Left hindlimb (tissue), 1 donor: ENCODE measurements at places on chromosomes 12 and 14.

DNA sequence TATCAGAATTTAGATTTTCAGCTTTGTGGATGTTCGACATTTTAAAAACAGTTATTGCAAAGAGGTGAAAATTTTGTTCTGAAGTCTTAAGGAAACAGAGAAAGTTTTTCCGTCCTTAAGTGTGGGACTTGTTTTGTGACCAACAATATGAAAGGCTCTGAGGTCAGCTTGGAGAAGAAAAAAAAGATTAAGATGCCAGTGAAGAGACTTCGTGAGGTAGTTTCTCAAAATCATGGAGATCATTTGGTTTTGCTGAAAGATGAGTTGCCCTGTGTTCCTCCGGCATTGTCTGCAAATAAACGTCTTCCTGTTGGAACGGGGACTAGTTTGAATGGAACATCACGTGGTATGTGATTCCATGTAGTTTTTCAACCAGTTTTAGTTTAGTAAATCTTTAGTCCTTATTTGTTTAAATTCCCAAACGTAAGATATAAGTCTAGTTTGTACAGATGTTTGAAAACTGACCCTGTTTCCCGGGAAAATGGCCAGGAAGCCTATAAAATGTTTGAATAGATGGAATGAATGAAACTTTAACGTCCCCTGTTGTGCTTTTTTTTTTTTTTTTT lies 682 bp downstream of the KIAA0586 start:
- DNase-seq: no peak

- DNase-seq: peak; percentile 48
These were observed 53.3 kb upstream of the CERS5 start for GRCh38 chr12:50220363-50220995.

GRCh38 chr12:92462049-92462448 lies 240.7 kb upstream of the PLEKHG7 start:
- no peak for DNase-seq

- no peak for DNase-seq
These were observed 373.7 kb upstream of the SYT1 start for GRCh38 chr12:78490861-78491260.

DNA sequence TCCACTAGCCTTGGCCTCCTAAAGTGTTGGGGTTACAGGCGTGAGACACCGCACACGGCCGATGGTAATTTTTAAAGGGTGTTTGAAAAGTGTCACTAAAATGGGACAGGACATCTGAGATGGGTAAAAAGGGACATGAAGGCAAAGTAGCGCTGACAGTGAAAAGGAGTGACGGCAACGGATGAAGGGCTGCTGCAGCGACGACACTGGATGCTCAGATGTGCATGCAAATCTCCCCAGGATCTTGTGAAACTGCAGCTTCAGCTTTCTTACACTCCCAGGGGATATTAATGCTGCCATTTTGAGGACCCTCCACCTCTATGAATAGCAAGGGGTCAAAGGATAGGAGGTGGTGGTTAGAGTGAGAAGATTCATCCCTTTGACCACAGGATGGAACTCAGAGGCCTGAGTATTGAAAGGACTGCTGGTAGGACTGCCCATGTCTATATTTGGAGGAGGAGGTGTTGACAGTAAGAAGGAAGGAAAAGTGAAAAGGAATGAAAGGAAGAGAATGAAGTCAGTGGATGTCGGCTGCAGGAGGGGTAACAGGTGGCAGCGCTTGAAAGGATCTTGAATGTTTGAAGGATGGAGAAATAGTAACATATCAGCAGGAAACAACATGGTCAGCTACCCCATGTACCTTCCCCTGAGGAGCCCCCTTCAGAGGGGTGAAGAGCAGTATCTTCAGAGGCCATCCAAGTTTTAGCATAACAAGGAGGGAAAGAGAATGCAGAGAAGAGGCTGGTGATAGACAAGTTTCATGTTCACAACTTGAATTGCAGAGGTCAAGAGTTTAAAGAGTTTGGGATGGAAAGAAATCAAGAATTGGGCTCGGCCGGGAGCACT lies 37.1 kb downstream of the CLIP1 start:
- no peak for DNase-seq

GRCh38 chr14:104908303-104908702 lies 16.4 kb upstream of the PLD4 start:
- no peak for DNase-seq

DNA sequence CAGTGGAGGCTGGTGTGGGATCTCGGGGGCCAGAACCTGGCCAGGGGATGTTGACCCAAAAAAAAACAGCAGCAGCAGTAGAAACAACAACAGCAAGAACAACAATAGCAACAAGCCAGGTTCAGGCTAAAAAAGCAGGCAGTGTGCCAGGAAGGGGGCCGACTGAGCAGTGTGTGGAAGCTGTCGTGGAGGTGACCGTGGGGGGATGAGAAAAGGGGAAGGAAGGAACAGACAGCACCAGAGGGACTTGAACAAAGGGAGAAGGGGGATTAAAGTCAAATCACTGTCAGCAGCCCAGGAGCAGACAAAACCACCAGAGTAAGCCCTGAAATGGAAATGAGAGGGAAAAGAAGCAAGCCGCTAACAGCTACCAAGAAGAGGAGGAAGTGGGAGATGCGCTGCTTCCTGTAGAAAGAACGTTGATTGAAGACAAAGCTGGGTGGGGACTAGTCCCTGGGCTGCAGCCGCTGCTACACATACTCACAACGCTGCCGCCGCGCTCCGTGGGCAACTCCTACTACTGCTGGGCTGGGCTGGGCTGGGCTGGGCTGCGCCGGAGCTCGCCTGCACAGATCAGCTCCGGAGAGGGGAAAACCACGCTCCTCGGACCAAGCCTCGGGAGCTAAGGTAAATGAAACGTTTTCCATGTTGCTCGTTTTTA lies at the start of gene GNG2:
Gene GNG2 (plus strand): TSS at position 449 of the 661 bp plus-strand sequence. CDS start 90,067 bp downstream, outside the sequence.
- peak; percentile 89 for DNase-seq

- DNase-seq: no peak
These were observed 14.3 kb upstream of the IFI27L2 start for GRCh38 chr14:94143711-94144110.

GRCh38 chr12:111105294-111105693 lies 184.9 kb upstream of the MYL2 start:
- no peak for DNase-seq

GRCh38 chr12:111269718-111270117 lies 99.2 kb downstream of the PHETA1 start:
- no peak for DNase-seq

GRCh38 chr12:62372134-62372533 lies 94.5 kb upstream of the MON2 start:
- no peak for DNase-seq

DNA sequence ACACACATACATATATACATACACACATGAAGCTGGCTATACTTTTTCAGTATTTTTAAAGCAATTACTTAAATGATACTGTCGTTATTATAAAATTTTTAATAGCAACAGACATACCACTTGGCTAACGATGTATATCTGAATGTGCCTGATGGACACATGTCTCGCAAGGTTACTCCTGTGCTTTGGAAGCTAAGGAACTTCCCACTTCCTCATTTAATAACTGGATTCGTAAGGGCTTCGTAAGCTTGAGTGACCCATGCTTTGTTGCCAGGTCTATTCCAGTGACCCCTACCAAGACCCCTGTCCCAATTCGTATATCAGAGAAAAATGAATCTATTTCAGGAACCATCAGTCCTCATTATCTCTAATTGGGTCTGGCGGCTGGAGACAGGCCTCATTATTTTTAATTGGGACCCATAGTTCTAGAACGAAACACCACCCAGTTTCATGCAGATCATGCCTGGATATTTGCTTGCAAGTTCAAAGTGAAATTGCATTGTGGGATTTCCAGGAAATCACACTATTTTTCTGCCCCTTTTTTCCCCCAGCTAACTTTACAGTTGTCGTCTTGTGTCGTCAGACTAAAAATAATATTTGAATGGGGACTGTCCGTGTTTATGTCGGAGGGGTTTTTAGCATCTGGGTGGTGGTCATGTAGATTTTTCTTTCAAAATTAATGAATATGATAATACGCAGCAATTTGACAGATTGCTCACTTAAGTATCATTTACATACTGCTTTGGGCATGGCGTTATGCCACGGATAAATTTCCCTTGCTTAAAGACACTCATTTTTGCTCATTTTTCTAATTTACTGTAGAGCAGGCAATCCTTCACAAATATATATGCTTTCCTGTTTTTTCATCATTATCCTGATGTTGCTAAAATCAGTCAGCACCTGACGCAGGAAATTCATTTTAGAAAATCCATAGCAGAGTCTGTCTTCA lies 17.1 kb upstream of the MYO1H start:
- DNase-seq: no peak

DNA sequence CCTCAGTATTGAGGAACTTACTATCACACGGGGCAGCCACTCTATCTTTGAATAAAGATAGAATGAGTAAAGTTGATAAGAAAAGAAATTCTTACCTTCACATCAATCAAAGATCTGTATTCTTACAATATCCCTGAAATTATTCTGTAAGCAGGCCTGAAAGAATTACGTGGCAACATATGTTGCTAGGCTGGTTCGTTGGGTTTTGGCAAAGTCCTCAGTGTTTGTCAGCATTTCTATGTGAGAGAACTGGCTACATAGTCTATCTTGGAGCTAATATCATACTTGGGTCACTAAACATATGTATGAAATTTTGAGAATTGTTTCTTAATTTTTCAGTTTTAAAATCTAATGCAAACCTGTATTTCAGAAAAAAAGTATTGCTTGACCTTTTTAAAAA lies 412.2 kb upstream of the GARIN6 start:
- no peak for DNase-seq

DNA sequence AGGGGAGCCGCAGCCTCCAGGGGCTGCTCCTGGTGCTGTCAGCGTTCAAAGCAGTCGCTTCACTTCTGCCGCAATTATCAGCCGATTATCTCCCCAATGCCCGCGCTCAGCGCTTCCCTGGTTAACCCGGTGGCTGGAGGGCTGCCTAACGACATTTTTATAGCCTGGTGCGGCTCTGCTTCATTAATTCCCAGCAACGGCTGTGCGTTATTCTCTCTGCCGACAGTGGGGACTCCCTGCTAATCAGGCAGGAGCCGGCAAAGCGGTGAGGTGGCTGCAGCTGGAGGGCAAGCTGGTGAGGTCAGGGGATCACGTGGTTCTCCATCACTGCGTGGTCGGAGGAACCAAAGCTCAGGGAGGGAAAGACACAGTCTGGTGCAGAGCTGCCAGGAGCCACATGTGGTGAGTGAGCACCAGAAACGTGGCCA lies 62.9 kb downstream of the GLRX5 start:
- no peak for DNase-seq

DNA sequence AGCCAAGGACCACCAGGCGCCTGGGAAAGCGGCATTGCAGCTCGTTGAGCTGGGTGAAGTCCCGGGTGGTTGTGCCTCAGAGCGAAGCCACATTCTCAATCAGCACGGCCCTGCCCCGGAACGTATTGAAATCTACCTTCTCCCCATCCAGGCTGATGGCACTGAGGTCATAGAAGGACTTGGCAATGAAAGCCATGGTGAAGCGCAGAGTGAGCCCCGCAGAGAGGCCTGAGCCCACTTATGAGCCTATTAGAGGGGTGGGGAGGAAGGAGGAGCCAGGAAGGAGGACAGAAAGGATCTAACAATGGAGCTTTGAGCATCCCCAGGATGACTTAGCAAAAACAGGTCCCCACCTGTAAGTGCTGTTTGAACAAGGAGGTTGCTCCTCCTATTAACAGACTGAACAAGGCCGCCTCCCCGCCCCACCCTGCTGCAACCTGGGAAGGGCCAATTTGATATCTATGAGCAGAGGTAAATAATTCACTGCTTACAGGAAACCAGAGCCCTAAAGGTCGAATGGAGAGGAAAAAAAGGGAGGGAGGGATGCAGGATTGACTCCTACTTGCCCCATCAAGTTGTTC lies at the start of gene GPX2:
Gene GPX2 (minus strand): TSS at position 215 of the 581 bp plus-strand sequence. CDS start 19 bp downstream, at position 196.
- DNase-seq: no peak

- DNase-seq: peak; percentile 67
These were observed 79.3 kb downstream of the SSPN start for GRCh38 chr12:26274441-26275312.

DNA sequence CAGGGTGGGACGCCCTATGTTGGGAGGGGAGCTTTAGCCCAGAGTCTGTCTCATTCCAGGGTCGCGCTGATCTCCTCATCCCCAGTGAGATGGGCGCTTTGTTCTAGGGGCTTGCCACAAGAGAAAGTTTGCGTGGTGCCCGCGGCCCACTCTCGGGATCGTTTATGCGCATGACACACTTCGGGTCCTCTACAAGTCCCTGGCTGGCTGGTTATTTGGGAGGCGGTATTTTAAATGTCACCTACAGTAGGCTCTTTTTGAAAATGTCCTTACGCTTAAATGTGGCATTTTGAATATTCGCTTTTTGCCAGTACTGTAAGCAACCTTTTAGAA lies 541 bp downstream of the GOLT1B start:
- no peak for DNase-seq

DNA sequence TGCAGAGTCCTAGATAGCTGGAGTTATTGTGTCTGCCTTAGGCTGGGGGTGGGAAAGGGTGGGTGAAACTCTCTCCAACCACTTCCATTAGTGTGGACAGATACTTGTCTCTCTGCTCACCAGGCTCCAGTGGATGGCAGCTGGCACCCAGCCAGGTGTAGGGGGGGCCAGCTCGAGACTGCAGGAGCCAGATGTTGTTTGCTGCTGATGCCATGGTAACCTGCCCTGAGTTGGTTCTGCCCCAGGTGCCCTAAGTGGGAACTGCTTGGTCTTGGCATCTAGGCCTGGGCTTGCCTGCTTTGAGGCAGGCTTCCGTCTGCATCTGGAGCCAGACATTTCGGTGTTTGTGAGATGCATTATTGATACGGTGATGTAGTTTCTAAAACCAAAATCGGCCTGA lies 82.2 kb downstream of the ADCK1 start:
- DNase-seq: peak; percentile 54

DNA sequence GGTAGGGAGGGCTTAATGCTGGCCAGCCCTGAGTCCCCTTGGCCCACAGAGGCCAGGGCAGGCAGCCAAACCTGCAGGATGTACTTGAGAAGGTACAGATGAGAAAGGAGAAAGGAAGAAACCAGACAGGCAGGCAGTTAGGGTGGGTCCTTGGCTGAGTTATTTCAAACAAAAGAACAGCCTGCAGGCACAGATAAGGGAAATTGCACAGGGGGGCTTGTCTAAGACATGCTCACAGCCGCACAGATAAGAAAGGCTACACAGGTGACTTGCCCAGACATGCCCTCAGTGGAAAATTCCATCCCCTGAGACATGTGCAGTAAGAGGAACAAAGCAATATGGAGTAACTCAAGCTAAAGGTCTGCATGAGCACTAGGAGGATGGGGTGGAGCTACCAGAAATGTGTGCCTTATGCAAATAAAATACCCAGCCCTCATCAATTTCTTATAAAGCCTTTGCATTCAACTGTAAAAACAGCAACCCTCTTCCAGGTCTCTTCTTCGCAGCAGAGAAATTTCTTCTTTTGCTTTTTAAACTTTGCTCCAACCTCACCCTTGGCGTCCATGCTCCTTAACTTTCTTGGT lies 158.2 kb upstream of the RGS6 start:
- DNase-seq: no peak

- DNase-seq: peak; percentile 48
These were observed 45.9 kb downstream of the DYRK2 start for GRCh38 chr12:67694306-67694900.

DNA sequence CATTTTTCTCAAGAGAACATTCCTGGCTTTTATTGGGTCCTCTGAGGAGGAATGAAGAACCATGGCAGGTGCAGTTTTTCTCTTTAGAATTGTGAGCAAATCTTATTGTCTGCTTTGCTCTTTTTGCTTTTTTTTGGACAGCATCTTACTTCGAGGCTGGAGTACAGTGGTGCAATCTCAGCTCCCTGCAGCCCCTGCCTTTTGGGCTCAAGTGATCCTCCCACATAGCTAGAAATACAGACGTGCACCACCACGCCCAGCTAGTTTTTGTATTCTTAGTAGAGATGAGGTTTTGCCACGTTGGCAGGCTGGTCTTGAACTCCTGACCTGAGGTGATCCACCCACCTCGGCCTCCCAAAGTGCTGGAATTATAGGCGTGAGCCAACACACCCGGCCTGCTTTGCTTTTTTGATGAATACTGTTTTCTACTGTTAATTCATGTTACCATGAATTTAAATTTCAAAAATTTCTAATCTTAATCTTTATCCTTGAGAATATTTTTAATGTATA lies 71.5 kb downstream of the POLR3B start:
- no peak for DNase-seq
